ENCODE measurements at places on chromosomes 13 and 19.

- no peak for DNase-seq
Measured at GRCh38 chr19:1249990-1250436, 1.6 kb downstream of the MIDN start.

GRCh38 chr13:98490195-98490836, 86.6 kb downstream of the STK24 start:
- DNase-seq, result no peak

DNA sequence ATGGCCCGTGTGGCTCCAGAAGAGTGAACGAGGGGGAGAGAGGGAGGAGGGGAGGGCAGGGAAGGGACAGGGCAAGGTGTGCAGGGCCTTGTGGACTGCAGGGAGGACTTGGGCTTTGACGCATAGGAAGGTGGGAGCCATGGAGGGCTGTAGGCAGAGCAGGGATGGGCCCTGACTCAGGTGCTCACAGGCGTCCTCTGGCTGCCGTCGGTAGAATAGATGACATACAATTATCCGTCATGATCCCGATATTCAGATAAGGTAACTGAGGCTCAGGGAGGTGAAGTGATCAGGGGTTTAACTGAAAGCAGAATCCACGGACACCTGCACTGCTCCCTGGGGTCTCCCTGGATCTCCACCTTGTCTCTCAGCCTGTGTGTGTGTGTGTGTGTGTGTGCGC, 3.4 kb downstream of the C3 start:
- DNase-seq, result no peak

DNA sequence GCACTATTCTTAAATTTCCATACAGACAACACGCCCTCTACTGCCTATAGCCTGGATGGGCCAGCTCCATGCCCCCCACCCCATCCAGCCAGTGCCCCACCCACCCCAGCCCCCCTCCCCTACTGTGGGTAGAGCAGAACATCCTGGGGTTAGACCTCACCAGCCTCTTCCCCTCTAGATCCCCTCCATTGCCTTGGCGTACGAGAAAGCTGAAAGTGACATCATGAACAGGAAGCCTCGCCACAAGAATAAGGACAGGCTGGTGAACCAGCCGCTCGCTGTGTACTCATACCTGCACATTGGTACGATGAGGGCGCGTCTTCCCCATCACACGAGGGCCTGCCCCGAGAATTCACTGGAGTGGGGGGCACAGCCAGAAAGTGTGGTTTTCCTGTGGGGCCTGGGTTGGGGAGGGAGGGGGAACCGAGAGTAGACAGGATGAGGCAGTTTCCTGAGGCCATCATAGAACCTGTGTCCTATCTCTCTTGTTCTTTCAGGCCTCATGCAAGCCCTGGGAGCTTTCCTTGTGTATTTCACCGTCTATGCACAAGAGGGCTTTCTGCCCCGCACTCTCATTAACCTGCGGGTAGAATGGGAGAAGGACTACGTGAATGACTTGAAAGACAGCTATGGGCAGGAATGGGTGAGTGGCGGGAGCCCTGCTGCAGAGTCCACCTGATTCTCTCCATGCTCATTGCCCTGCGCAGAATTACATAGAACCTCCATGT, 29.1 kb downstream of the ATP12A start:
- DNase-seq, result no peak

GRCh38 chr13:97904059-97904458, 49.4 kb upstream of the IPO5 start:
- no peak for DNase-seq

- no peak for DNase-seq
Measured at GRCh38 chr13:87941226-87941625, 270.1 kb downstream of the SLITRK5 start.

- no peak for DNase-seq
Measured at GRCh38 chr13:73754241-73754640, 380.0 kb downstream of the KLF12 start.

GRCh38 chr19:15062036-15062435, 12.8 kb downstream of the CASP14 start:
- no peak for DNase-seq

DNA sequence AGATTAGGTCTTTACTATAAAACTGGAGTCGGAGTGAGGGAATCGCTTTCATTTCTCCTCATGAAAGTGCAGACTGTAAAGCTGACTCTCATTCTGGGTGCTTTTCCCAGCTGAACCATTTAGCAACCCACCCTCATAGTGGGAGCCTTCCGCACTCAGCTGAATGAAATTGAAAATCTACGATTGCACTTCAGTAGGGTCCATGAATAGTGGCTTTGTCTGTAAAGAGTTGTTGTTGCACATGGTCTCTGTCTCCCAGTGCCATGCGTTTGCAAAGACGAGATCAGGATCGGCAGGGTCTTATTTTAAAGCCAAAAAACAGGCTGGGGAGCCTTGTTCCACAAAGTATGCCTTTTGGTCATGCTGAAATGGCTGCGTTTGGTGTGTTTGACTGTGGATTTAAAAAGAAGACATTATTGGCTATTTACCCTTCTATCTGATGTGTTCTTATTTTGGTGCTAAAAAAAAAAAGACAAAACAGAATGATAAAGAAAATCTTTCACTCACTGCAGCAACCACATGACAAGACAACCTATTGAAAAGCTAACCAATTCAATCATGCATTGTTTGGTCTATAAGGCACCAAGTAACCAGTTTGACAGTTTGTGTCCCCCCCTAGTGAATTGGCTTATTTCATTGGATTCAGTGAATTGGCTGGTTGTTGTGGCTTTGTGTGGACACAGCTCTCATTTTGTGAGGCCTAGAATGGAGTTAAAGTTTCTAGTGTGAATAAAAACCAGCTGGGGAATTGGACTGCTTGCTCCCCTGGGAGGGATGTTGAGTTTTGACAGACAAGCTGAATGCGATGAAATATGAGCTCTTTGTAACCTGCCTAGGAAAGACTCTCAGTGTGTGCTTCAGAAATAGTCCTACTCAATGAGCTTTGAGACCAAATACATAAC, 65.6 kb downstream of the ARHGAP35 start:
- peak; percentile 76 for DNase-seq

DNA sequence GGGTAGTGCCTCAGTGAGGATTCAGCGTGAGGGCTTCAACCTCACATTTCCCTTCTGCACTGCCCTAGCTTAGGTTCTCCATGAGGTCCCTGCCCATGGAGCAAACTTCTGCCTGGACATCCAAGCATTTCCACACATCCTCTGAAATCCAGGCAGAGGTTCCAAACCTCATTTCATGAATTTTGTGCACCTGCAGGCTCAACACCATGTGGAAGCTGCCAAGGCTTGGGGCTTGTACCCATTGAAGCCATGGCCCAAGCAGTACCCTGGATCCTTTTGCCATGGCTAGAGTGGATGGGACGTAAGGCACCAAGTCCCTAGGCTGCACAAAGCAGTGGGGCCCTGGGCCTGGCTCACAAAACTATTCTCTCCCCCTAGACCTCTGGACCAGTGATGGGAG, 877.1 kb upstream of the KLHL1 start:
- no peak for DNase-seq

GRCh38 chr19:5789886-5790558, 941 bp downstream of the DUS3L start:
- no peak for DNase-seq

GRCh38 chr13:47545201-47546024, 455.7 kb downstream of the SUCLA2 start:
- DNase-seq, result no peak

- no peak for DNase-seq
Measured at GRCh38 chr13:39037410-39037879, 444 bp downstream of the PROSER1 start.

- DNase-seq, result no peak
Measured at GRCh38 chr13:95564091-95564490, 11.6 kb downstream of the CLDN10 start.

DNA sequence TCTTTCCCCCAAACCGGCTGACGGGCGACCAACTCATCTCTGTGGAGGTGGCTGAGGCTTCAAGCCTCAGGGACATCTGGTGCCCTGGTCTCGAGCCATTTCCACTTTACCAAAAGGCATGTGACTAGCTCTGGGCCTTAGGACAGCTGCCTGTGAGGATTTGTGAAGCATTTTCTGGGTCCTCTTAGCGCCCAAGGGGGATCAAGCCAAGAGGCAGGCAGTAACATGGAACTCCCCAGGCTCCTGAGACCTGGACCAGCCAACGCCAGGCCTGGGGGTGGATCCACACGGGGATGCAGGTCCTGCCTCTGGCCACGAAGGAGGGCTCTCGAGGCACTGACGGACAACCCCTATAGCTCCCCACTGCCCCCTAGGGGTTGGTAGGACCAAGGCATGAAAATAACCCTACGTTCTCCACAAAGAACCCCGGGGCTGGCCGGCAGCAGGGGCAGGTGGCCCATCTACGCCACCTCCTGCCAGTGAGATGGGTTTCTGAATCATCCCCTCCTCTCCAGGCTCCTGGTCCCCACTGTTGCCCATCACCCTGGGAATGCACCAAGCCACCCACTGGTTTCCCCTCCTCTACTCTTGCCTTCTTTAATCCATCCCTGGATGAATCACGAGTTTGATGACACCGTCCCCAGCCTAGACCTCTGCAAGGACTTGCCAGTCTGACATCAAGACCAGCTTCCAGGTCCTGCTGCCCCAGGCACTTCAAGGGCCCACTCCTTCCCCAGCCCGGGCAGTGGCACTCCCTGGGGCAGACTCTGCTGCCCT, 7.0 kb upstream of the MYDGF start:
- DNase-seq, result peak; percentile 54

- DNase-seq, result peak; percentile 40
Measured at GRCh38 chr19:18321734-18322102, 1.2 kb downstream of the LSM4 start.

- DNase-seq, result no peak
Measured at GRCh38 chr19:803099-803561, 5.9 kb downstream of the PTBP1 start.
